ENCODE measurements at places on chromosomes 6 and 20.
A peak's percentile ranks its signal among the peaks of the same experiment; 100 is the strongest.

GRCh38 chr6:63530991-63531390 is 41.3 kb upstream of the LOC128125822 start:
- DNase-seq: no peak

GRCh38 chr20:47622118-47622665 is 120.5 kb downstream of the NCOA3 start:
- no peak for DNase-seq

GRCh38 chr20:51803148-51803854 is 980 bp upstream of the SALL4 start:
- DNase-seq: no peak

GRCh38 chr20:16007164-16007563 is 566.1 kb downstream of the KIF16B start:
- DNase-seq: no peak

- DNase-seq: no peak
Measured at GRCh38 chr20:7399114-7399513, 541.1 kb downstream of the HAO1 start.

GRCh38 chr20:57876163-57876562 is 166.3 kb upstream of the PMEPA1 start:
- DNase-seq: no peak

GRCh38 chr20:50528804-50529351 is 18.7 kb downstream of the PTPN1 start:
- no peak for DNase-seq

- DNase-seq: no peak
Measured at GRCh38 chr6:36079601-36080000, 50.7 kb upstream of the MAPK13 start.

DNA sequence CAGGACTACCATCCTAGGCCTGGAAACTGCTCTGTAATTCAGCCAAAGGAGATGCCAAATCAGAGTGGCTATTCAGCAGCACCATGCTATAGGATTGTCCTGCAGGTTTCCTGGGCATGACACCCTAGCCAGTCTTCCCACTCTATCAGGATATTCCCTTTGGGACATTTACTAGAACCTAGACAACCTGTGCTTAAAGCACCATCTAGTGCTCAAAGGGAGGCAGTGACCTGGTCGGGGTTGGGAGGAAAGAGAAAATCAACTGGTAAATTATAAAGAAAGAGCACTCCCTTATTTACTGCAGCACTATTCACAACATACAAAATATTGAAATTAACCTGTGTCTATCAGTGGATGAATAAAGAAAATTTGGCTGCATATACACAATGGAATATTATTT is 67.2 kb upstream of the SMLR1 start:
- peak; percentile 44 for DNase-seq

GRCh38 chr20:62020935-62021701 is 44.6 kb downstream of the TAF4 start:
- DNase-seq: no peak
